ENCODE measurements at places on chromosomes 4 and X.

DNA sequence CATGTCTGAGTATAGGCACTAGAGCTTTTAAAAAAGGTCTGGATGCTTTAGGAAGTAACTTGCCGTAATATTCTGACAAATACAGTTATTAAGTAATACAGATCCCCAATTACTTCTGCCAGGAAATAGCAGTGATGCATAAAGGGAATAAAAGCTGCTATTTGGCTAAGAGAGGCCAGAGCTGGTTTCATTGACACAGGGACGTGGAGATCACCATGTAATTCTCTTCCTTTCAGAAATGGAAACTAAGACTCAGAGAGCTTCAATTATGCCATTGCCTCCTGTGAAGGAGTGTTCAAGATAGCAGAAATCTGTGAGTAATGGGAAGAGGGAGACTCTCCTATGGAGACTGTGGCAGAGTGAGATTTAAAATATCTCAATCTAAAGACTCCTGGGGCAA lies 238.1 kb downstream of the SLITRK2 start:
- no peak for DNase-seq

- no peak for DNase-seq
These were observed 78.6 kb upstream of the BOD1L1 start for GRCh38 chr4:13706120-13706519.

DNA sequence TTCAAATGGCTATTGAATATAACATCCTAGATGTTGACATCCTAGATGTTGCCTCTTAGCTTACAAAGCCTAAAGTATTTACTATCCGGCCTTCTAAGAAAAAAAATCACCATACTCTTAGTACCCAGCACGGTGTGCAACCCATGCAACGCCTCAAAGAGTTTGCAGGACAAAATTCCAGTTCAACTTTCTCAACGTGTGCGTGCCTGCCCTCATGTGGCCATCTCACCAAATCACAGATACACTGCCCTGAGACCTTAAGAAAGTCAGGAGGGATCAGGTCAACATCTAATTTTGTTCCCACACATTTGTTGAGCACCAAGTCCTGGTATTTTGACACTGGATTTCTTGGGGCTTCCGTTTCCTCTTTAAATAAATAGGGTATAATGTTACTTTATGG lies 68.3 kb downstream of the CRMP1 start:
- peak; percentile 28 for DNase-seq

DNA sequence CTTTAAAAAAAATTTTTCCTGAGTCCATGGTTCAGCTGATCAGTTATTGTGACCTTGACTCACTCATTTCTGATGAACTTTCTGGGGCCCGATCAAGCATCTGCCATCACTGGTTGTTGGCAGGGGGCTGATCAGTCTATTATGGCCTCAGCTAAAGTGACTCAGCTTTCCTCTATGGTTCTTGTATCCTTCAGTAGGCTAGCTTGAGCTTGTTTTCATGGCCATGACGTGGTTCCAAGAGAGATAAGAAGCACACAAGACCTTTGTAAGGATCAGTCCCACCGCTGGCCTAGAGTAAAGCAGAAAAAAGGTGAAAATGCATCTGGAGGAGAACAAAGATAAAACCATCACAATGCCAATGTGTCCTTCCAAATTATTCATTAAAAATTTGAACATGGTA lies 29.8 kb upstream of the EPGN start:
- no peak for DNase-seq

GRCh38 chr4:41935652-41936021 lies 408 bp downstream of the TMEM33 start:
- DNase-seq, result no peak

DNA sequence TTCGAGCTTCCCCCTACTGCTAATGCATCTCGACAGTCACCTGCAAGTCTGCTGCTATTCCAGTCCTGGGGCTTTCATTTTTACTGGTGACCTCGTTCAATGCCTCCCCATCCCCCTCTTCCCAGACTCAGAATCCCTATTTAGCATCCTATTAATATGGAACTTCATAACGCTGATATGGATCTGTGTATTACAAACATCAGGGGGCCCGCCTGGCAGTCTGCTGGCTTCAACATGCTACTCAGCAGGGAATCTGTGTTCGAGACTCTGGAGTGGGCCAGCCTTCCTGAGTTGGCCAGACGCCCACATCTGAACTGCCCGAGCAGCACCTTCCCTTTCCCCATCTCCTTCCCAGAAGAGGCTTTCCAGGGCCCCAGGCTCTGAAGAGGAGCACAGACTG lies 173.9 kb upstream of the PPARGC1A start:
- DNase-seq, result no peak

DNA sequence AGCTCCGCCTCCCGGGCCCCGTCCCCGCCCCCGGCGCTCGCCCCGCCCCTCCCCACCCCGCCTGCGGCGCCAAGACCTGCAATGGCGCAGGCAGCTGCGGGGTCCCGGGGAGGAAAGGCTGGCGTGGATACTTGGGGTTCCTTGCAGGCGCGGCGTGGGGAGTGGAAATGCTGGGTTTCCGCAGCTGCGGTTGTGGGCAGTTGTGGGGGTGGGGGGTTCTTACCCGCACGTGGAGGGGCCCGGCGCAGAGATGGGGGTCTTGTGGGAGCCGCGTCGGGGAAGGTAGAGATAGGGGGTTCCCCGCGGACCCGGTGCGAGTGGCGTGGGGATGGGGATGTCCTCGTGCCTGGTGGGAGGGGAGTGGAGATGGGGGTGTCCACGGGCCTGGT lies 680 bp upstream of the ASMTL start:
- DNase-seq, result no peak

GRCh38 chrX:44314259-44314734 lies 29.2 kb downstream of the EFHC2 start:
- no peak for DNase-seq

DNA sequence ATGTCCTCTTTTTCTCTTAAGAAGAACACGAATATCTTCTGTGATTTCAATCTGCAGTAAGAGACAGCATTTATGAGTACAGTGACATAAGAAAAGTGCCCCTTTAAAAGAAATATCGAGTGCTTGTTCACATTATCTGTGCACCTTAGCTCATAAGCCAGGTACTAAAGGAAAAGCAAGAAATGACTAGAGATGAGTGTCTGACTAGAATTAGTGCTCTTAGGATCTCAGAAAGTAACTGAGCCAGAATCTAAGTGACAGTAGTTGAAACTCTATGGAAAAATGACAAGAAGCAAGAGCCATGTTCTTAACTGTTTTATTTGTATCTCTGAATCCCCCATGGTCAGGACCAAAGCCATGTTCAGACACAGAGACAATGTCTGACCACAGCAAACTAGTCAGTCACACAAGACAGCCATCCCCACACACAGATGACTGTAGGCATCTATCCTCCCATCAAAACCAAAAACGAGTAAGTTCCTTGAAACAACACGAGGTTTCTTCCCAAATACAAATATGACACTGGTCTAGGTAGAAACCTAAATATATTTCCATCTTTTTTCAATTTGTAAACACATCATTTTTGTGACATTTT lies 36.8 kb downstream of the ACSL4 start:
- DNase-seq, result no peak

GRCh38 chrX:54230435-54231148 lies 47.5 kb upstream of the FAM120C start:
- DNase-seq, result peak; percentile 25

- no peak for DNase-seq
These were observed 355.8 kb downstream of the KLHL4 start for GRCh38 chrX:87873347-87873941.

DNA sequence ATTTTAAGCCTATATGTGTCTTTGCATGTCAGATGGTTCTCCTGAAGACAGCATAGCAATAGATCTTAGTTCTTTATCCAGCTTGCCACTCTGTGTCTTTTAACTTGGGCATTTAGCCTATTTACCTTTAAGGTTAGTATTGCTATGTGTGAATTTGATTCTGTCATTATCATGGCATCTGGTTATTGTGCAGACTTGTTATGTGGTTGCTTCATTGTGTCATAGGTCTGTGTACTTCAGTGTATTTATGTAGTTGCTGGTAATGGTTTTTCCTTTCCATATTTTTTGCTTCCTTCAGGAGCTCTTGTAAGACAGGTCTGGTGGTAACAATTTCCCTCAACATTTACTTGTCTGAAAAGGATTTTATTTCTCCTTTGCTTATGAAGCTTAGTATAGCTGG lies 1443.5 kb downstream of the FAM133A start:
- DNase-seq, result no peak

DNA sequence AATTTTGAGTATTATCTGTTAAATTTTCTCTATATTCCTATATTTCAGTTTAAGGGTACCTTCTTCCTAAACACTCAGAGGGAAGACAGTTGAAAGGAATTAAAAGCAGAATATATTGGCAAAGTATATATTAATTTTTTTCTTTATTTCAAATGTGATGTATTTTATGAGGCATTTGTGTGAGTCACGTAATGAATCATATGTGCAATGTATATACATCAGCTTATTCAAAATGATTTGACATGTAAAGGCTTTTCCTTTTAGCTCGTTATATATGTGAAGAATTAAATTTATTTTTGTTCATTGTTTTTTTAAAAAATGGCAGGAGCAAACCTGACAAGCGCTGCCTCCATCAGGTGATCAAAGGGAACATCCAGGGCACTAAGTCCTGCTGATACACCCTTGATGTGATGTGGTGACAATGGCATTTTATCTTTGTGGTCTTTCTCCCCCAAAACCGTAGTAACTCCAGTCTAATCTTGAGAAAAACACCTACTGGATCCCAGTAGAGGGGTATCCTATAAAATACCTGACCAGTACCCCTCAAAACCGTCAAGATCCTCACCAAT lies 8.9 kb downstream of the WWC2 start:
- no peak for DNase-seq

DNA sequence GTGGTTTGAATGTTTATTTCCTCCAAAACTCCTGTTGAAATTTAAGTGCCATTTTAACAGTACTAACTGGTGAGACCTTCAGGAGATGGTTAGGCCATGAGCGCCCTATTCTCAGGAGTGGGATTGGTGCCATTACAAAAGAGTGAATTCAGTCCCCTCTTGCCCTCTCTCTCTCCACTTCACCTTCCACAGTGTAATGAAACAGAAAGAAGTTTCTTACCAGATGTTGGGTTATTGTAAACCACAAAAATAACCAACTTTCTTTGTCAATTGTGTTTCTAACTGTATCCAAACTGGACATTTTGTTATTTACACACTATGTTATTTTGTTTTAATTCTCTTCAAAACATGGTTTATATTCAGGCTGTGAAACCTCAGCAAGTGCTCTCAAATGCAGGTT lies 1734.3 kb downstream of the PCDH7 start:
- no peak for DNase-seq

Data from HCEC 1CT (cell line).